Thymus (tissue), 14 donors: ENCODE measurements at places on chromosomes 2 and 18. TPM values are rescaled to one million over a fixed set of nuclear protein-coding genes. Genes with fewer than 3 reads are reported as not detected.

RBM44 gene
- 0.85 TPM for total RNA-seq

TRIM54 gene
- 0.14 TPM for total RNA-seq

CLASP1 gene
- total RNA-seq, result 18.4 TPM

FAHD2B gene
- total RNA-seq, result 7.6 TPM

GRCh38 chr2:121409966-121410365 lies 120.7 kb upstream of the RNU4ATAC start:
- no peak for DNase-seq

DNA sequence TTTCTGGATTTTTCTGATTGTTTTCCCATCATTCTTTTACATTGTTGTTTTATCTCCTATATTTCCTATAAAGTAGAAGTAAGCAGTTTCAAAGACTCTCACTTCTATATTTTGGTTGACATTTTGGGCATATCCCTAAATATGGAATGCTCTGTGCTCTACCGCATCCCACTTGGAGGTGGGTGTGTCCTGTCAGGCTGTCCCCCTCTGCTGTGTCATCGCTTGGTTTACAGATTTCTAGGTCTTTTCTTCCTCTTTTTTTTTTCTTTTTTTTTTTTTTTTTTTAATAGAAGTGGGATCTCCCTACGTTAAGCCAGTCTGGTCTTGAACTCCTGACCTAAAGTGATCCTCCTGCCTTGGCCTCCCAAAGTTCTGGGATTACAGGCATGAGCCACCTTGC lies 13.3 kb downstream of the DGKD start:
- DNase-seq, result no peak

DNA sequence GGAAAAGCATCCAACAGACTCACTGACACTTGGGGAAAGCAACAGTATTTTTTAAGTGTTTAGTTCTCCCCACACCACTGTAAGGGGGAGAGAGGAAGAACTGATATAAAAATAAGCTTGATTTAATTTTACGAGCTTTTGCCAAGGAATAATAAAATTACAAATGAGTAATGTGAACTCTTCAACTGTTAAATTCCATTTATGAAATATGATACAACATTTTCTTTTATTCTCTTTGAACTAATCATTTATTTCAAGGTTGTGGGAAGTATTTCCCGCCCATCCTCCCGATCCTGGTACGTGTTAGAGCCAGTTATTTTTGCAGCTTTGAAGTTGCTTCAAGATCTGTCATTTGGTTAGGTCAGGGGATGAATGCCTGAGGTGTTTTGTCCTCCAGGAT lies 35.2 kb downstream of the WDPCP start:
- no peak for DNase-seq

GRCh38 chr2:201517094-201517493 lies 65.6 kb downstream of the STRADB start:
- no peak for DNase-seq

DNA sequence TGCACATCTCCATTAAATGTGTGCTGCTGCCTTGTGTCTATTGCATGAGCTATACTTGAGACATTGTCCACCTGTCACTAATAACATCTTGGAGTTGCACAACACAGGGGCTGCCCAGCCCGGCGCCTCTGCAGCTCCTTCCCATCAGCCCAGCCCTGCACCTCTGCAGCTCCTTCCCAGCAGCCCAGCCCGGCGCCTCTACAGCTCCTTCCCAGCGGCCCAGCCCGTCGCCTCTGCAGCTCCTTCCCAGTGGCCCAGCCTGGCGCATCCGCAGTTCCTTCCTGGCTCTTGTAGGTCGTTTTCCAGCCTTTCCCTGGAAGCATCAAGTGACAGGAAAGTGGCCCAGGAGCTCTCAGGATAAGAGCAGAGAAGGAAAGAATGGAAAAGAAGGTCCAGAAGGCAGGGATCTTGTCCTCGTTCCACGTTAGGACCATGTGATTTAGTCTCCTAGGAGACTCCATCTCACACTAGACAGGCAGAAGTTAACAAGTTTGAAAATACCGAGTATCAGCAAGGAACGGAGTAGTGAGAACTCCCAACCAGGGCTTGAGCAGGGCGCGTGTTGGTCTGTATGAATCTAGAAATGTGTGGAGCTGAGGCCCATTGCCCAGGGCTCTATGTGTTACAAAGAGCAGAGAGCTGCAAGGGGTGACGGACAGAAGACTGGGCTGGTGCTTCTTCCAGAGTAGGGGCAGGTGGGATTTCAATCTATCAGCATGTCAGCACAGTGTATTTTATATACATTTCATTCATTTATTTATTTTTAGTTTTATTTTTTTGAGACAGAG lies 115.7 kb upstream of the TPO start:
- DNase-seq, result no peak

GRCh38 chr2:155841442-155841841 lies 491.1 kb downstream of the NR4A2 start:
- no peak for DNase-seq

GRCh38 chr2:191839918-191840804 lies 6.7 kb downstream of the CAVIN2 start:
- DNase-seq, result no peak
